ENCODE measurements at places on chromosomes 16 and 17.

GRCh38 chr17:62715882-62716390, 88.5 kb downstream of the MRC2 start:
- no peak for DNase-seq

- no peak for DNase-seq
These were observed 1.1 kb downstream of the CLUAP1 start for GRCh38 chr16:3501783-3502400.

- no peak for DNase-seq
These were observed 79.0 kb upstream of the CDH11 start for GRCh38 chr16:65200857-65201256.

GRCh38 chr16:68875871-68876270, 32.5 kb downstream of the TANGO6 start:
- DNase-seq = no peak

- DNase-seq = no peak
These were observed 98.1 kb downstream of the GNAO1 start for GRCh38 chr16:56289416-56289815.

DNA sequence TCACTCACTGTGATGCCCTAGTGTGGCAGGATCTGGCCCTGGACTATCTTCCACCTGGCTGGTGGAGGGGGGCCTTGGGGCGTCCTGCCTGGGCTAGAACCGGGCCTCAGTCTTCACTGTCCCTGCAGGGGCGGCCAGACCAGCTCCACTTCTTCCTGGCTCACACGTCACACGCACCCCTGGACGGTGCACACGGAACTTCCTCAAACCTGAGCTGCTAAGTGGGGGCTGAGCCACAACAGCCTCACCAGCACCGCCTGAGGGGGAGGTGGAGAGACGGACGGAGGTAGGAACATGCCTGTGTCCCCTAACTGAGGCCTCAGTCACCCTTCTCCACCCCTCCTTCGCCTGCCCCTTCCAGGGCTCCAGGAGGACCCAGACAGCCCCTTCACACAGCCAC, 36.6 kb downstream of the TIMM22 start:
- DNase-seq = no peak

GRCh38 chr17:43609613-43610385, 51.9 kb downstream of the MEOX1 start:
- DNase-seq = no peak

DNA sequence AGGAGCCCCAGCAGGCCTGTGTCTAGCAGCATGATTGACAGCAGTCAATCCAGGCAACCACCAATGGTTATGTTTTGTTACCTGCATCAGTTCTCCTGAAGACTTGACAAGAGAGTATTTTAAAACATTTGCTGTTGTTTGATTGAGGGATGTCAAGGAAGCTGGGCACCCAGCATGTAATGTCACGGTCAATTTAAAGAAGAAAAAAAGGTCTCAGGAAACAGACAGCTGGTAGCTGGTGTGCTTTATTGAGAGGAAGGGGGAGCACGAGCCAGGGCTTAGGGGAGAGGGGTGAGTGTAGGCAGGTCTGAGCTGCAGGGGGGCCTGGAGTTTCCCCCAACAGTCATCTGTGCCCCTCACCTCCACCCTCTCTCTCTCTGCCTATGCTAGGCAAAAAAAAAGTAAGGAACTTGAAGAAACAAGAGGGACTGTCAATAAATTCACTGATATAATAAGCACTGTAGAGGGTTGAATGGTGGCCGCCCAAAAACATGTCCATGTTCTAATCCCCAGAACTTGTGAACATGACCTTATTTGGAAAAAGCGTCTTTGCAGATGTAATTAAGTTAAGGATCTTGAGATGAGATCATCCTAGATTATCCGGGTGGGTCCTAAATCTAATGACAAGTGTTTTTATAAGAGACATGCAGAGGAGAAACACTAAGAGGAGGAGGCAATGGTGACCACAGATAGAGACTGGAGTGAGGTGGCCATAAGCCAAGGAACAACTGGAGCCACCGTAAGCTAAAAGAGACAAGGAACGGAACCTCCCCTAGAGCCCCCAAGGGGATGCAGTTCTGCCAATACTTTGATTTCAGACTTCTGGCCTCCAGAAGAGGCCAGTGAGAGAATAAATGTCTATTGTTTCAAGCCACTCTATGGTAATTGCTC, 14.5 kb downstream of the TSPOAP1 start:
- peak; percentile 72 for DNase-seq

All from NCI-H345 (cell line).